Stomach (tissue), 19 donors: ENCODE measurements at places on chromosomes 16 and 17.

GRCh38 chr16:58124601-58124915, 4.6 kb downstream of the CFAP20 start:
- DNase-seq, result no peak

DNA sequence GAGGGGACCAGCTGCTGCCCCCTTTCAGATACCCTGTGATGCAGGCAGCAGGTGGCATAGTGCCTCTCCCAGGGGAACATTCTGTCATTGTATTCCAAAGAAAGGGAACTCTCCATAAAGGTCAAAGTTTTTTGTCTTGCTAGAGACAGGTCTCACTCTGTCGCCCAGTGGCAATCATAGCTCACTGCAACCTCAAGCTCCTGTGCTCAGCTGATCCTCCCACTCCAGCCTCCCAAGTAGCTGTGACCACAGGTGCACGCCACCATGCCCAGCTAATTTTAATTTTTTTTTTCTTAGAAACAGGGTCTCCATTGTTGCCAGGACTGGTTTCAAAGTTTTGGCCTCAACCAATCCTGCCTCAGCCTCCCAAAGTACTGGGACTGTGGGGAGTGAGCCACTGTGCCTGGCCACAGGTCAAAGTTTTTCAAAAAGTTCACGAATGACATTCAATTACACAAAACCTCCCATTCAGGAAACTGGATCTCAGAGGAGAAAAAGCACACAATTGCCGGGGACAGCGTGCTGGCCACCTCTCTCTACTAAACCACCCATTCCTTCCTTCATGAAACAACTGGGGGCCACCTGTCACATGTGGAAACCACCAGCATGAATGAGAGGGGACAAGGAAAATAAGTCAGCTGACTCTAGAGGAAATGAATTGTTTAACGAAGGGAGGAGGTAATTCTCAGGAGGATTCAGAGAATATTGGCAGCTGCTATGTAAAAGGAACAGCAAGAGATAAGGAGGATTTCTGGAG, 80.0 kb downstream of the MARCHF10 start:
- no peak for DNase-seq

GRCh38 chr17:40493697-40494096, 7.7 kb downstream of the TNS4 start:
- DNase-seq, result no peak

GRCh38 chr17:80857756-80858171, 133.9 kb upstream of the CHMP6 start:
- DNase-seq, result no peak

DNA sequence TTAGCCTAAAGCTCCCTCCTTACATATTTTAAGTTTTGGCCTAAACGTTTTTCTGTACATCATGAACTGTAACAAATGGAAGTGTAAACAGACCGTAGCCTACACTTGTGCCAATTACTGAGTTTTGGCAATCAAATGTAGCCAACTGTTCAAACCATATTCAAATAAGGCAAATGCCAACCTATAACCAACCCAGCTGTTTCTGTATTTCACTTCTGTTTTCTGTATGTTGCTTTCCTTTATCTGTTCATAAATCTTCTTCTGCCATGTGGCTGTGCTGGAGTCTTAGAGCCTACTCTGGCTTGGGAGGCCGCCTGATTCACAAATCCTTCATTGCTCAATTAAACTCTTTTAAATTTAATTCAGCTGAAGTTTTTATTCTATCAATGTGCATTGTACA, 6.9 kb upstream of the C16orf78 start:
- DNase-seq, result no peak

GRCh38 chr17:82231312-82231561, 2.4 kb downstream of the SLC16A3 start:
- no peak for DNase-seq

GRCh38 chr16:85646976-85647375, 33.9 kb downstream of the GSE1 start:
- no peak for DNase-seq

- DNase-seq, result no peak
Observed at GRCh38 chr17:22337467-22337866, 645.1 kb downstream of the KCNJ18 start.

DNA sequence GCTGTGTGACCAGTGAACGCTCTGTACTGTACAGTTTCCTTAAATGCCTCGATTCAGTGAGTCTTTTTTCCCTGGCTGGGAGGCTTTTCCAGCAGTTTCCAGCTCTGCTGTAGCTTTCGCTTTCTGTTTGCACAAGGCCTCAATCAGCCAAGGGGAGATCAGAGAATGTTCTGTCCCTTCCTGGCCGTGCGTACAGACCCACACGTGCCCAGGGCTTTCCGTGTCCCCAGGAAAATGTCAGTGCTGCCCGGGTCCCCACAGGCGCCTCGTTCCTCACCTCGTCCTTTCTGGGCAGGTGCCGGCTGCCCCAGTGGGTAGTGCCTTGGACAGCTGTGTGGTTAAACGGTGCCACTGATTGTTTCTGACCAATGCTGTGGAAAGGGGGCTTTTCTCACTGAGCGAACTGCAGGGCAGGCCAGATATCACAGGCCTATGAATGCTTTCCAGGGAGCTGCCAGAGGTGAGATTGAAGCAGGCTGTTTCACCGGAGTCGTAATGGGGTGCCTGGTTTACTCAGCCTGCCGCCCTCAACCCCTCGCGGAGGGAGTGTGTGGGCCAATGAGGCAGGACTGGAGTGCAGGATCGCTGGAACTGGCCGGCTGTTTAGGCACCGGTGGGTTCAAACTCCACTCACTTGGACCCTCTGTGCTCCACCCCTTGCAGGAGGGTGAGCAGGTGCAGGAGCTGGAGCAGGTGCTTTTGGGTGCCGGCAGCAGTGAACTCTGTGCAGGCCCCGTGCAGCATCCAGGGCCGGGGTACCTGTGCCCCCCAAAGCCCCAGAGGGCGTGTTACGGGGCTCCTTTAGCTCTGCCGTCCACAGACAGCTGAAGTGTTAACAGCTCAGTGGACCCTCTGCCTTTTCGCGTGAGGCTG, 44.4 kb downstream of the ZNF778 start:
- DNase-seq, result no peak

DNA sequence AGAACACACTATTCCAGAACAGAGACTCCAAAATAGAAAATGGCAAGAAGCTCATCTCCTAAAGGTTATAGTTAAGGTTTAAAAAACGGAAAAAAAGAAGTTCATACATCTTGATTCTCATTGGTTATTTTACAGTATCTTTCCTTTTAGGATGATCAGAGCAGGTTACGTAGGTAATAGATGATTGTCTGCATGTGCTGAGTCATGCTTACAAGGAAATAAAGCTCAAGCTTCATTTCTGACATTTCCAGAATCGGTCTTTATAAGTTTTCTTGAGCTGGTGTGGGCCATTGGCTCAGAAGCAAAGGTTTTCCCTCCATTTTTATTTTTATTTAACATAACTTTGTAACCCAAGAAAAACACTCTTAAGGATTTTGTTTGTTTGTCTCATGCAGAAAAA, 1030.3 kb upstream of the CDH8 start:
- no peak for DNase-seq

GRCh38 chr16:79716645-79717332, 116.3 kb upstream of the MAF start:
- no peak for DNase-seq

GRCh38 chr16:84884596-84885341, 65.0 kb downstream of the CRISPLD2 start:
- peak; percentile 57 for DNase-seq

DNA sequence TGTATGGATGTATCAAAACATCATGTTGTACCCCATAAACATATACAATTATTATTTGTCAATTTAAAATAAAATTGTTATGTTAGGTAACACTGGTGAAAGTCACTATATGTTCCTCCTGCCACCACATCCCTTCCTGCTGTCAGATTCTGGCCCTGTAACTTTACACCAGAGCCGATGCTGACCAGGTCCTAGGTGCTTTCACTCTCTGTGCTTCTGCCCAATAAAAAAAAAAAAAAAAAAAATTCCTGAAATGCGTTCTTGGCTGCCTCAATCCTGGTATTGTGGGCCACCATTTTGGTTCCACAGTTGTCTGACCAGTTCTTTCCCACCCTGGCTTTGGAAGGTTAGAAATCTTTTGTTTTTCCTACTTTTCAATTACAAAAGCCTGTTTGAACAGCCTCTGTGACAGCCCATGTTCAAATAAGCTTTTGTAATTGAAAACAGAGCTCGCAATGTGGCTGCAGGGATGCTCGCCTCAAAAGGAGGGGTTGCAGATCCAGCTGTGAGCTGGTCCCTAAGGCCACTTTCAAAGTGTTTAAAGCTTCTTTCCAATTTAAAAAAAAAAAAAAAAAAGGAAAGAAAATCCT, 831.0 kb upstream of the EEF2KMT start:
- DNase-seq, result no peak

DNA sequence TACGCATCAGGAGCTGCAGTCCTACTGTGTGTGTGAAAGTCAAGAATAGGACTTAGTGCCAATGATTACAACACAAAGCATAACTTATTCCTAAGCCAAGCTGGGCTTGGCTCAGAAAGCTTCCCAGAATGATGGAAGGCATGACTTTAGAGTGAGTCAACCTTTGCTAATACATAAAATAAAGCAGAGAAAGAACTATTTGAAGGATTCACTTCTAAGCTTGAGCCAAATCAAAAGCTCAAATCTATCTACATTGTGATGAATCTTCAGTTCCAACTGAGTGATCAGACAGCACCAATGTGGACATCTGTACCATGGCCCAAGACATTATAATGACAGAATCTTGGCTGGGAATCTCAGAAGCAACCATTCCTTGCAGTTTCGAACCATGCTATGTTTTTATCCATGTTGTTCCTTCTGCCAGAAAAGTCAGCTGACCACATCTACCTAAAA, 41.4 kb downstream of the SMG6 start:
- no peak for DNase-seq

- DNase-seq, result peak; percentile 89
Observed at GRCh38 chr17:74373838-74374606, 6.7 kb downstream of the GPR142 start.

DNA sequence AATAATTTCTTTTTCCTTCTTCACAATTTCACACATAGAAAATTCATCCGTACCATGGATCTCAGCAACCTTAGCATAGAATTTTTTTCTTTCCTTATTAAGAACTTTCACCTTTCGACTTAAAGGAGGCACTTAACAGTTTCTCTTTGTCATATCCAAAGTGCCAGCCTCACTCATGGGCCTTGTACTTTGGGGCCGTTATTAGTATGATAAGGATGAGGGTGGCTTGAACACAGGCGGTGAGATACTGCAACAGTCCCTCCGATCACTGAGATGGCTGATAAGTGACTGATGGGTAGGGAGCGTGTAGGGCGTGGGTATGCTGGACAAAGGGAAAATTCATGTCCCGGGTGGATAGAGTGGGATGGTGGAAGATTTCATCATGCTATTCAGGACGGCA, 85.3 kb downstream of the OR1D5 start:
- no peak for DNase-seq

- no peak for DNase-seq
Observed at GRCh38 chr16:80441935-80442334, 98.9 kb upstream of the DYNLRB2 start.

DNA sequence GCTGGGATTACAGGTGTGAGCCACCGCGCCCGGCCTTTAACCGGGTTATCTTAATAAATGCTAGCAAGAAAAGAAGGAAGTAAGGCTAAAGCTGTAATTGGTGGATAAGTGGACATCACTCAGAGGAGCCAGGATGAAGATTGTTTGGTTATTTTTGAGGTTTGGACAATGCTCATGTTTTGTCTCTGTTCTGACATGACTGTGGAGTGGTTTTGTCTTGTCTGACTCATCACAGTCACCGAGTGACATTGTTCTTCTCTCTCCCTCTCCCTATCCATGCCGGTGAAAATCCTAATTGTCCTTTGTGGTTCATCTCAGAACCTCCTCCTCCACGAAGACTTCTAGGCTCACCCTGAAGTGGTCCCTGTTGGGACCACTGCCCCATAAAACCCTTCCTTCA, 23.5 kb upstream of the GRIN2A start:
- no peak for DNase-seq

DNA sequence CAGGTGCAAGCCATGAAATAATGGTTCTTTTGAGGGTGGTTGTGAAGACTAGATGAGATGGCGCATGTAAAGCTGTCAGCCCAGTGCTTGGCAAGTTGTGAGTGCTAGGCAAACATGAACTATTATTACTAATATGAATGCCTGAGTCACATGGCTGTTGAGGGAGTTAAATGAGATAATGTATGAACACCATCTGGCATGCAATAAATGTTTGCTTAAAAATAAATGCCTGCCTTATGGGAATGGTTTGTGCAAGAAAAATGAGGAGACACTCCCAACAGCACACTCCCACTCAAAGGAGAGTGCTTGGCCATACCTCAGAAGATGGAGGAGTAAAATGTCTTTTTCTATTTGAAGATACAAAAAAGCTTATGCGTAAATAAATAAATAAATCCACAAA, 3.6 kb downstream of the MAPK3 start:
- no peak for DNase-seq

DNA sequence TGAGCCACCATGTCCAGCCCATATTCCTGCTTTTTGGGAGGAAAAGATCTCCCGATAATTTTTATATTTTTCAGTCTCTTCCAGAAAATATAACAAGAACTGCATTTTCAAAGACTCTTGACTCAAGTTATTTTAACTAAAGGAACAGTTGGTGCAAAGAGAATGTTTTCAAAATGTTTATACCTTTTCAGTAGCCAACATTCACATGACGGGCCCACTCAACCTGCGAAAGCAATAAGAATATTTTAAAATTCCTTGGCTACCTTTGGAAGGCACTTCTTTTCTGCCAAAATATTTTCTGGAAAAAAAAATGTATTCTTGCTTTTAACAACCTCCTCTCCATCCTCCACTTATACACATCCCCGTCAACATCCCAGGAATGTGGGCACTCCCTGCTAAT, 140.3 kb downstream of the ZNF18 start:
- no peak for DNase-seq

GRCh38 chr17:81002013-81002384, 10.4 kb downstream of the CHMP6 start:
- DNase-seq, result no peak

- DNase-seq, result peak; percentile 38
Observed at GRCh38 chr17:63436523-63437110, 9.5 kb downstream of the CYB561 start.

- DNase-seq, result no peak
Observed at GRCh38 chr17:58079300-58080033, 3.8 kb upstream of the DYNLL2 start.

DNA sequence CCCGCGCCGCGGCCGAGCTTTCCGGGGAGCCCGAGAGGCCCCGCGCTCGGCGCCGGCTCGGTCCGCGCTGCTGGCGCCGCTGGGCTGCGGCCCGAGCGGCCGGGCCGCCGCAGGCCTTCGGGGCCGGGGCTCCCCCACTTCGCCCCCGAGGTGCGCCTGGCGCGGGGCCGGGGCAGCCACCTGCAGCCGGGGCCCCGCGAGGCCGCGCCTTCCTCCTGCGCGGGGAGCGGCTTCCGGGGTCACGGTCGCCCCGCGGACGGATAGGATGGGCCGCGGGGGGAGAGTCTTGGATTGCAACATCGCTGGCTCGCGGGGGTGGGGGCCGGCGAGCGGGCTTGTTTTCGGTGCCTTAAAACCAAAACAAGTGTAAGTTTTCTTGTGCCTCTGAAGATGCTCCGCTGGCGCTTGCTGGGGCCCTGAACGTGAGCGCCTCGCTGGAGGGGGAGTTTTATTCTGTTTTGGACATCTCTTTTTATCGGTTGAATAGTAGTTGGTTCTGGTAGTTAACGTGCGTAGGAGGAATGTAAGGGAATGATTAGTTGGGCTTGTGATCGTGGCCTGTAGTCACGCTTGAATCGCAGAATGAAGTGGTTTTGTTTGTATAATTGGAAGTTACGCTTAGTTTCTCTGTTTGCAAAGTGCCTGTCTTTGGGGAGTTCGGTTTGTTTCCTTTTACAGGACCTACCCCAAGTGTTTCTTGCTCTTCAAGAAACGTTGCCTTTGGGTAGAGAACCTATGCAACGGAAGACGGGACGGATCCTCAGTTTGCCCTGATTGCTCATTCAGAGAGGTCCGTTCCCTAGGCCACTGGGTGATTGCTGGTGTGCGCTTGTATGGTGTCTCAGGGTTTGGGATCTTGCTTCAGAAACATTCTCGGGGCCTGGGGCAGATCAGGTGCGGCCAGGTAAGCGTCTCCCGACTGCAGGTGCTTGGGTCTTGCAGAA, 724 bp downstream of the UBE2I start:
- DNase-seq, result peak; percentile 71
